Muscle of arm (tissue), 14 donors: ENCODE measurements at places on chromosomes 3 and 15. TPM values are rescaled to one million over a fixed set of nuclear protein-coding genes. Genes with fewer than 3 reads are reported as not detected.

The DNAJB8 gene
- polyA plus RNA-seq: not detected

The BNC1 gene
- polyA plus RNA-seq: 1.3 TPM

DNA sequence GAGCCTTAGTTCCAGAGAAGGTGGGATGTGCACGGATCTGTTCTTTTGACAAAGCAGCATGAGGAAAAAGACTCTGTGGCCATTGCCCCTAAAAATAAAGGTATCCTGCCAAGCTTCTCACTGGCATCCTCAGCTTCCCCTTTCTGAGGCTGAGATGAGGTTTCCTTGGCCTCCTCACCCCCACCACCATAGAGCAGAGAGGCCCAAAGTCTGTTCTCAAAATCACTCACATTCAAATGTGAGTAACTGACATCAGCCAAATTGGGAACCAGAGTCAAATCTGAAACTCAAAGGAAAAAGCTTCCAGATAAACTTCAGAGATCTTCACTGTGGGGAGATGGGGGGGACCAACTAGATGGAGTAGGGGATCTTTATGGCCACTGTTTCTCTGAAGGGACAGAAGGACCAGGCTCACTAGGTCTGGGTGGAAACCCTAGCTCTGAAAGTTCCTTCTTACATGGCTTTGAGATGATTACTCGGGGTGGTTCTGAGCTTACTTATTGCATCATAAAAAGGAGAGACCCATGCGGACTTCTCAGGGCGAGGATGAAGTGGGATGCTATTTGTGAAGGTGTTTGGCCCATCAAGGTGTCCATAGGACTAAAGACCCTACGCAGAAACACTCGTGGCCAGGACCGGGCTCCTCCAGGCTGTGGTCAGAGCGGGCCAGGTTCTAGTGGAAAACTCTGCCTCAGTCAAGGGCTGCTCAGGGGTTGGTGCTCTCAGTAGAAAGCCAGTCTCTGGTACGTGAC is 61.5 kb upstream of the MEF2A start:
- DNase-seq: no peak

- DNase-seq: no peak
Observed at GRCh38 chr3:182041668-182042291, 330.1 kb downstream of the SOX2 start.

DNA sequence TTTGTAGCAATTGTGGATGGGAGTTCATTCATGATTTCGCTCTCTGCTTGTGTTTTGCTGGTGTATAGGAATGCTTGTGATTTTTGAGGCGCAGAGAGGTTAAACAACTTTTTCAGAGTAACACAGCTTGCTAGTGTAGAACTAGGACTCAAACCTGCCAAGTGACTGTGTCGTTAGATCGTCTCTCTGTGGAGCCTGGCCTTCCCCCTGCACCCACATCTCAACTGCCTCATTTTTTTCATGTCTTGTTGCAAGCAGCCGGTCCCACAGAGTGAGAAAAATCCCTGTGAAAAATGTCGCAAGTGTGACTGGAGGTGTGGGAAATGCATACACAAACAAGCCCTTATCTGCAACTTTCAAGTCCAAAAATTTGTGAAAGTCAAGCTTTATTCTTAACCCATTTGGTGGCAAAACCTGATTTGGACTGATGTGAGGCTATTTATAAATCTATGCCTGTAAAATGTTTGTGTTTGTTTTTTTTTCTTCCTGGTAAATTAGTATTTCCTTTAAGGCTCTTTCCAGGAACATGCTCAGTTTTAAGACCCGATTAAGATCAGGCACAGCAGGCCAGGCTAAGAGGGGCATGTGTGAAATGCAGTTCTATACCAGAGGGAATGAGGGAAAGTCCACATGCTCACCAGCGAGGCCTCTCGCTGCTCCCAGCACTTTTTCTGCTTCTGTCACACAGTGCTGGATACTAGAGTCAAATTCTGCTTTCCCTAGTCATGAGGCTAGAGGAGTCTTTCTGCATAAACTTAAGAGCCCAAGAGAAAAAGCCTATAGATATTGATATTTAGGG is 25.8 kb downstream of the ST6GAL1 start:
- DNase-seq: no peak

DNA sequence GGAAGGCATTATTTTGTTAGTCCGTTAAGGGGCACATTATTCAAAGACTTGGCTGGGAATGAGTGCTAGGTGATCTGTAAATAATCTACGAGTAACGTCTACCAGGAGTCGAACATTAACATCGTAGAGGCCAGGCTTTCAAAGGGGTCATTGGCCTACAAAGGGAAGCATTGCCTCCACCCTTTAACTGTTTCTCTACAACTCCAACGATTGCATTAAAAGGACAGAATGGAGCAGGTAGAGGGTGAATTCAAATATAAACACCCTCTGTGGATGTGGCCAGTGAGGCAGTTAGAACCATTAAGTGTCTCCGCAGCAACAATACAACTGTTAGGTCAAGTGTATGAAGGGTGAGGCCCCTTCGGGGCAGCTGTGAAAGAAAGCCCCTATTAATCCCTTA is 126.0 kb upstream of the LMOD3 start:
- DNase-seq: no peak

DNA sequence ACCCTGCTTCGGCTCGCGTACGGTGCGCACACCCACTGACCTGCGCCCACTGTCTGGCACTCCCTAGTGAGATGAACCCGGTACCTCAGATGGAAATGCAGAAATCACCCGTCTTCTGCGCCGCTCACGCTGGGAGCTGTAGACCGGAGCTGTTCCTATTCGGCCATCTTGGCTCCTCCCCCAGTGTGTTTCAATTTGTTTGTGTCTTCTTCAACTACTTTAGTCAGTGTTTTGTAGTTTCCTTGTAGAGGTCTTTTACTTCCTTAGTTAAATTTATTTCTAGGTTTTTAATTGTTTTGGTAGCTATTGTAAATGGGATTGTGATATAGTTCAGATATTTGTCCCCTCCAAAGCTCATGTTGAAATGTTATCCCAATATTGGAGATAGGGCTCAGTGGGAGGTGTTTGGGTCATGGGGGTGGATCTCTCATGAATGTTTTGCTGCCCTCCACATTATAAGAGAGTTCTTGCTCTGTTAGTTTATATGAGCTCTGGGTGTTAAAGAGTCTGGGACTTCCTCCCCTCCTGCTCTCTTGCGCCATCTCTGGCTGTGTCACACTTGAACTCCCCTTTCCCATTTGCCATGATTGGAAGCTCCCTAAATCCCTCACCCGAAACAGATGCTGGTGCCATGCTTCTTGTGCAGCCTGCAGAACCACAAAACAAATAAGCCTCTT is 304.4 kb downstream of the DOCK3 start:
- no peak for DNase-seq
